ENCODE measurements at places on chromosomes 6 and 20.

- no peak for DNase-seq
These were observed 375.0 kb upstream of the SLC35B3 start for GRCh38 chr6:8810325-8810724.

DNA sequence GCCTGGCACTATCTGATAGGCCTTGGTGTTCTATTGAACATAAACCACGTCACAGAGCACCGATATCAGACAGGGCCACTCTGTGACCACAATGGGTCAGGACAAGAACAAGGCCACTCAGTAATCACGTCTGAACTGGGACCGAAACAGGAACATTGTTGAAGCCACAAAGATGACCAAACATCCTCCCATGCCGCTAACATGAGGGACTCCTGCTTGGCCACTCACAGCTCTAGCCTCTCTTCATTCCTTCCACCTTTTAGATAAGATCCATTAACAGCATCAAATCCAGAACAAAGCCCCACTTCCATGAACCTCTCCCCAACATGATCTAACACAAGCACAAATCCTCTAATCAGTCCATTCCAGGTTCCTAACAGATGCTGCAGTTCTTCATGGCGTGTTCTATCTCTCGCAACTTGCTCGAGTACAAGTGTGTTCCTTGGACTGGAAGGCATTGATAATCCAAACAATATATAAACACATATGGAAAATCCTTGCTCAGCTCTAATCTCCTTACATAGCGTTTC is 7.4 kb downstream of the SIRT5 start:
- DNase-seq: no peak

DNA sequence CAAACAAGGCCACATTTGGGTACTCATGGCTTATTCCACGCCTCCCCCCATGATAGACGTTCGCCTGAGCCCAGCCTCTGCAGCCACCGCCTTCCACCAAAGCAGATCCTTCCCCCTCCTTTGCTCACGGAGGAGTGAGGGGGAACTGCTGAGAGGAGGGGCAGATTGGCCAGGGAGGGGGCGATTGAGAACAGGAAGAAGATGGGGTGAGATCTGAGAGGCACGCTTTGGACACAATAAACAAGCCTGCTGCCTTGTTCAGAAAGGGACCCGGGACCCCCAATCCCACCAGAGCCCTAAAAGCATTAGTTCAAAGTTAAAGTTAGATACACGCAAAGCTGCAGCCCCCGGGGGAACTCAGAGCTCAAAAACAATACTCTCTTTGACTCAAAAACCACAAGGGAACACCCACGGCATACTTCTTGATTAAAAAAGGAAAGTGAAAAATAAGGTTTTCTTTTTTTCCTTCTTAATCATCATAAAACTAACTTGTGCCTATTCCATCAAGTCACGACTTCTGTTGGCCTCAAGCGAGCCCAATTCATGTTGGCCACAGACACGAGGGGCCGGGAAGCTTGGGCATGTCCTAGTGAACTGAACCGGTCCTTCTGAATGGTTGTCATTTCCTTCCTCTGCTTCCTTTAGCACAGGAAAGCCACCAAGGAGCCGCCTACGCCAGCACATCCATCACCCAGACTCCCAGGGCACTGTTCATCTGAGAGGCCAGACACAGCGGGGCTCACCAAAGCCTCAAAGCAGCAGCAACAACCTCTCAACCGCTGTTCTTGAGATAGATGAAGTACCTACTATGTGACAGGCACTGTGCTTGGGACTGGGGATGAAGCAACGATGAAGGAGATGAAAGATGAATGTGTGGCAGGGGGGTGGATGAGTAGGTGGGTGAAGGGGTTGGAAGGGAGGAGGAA is 44.7 kb downstream of the NFATC2 start:
- peak; percentile 66 for DNase-seq

- DNase-seq: no peak
These were observed 57.1 kb downstream of the YTHDF1 start for GRCh38 chr20:63158845-63159244.

DNA sequence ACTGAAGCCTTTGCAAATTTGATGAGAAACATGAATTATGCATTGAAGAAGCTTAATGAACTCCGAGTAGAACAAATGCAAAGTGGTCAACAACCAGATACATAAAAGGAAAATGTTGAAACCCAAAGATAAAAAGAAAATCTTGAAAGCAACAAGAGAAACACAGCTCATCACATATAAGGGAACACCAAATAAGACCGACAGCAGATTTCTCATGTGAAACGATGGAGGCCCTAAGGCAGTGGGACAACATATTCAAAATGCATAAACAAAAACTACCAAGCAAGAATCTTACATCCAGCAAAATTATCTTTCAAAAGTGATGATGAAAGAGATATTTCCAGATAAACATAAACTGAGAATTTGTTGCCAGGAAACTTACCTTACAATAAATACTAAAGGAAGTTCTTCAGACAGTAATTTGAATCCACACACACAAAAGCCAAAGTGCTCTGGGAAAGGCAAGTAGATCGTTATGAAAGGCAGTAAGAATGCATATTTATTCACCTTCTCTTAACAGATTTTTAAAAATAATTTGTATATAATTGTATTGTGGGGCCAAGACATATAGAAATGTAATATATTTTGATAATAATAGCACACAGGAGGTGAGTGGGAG is 22.5 kb downstream of the SLC52A3 start:
- no peak for DNase-seq

DNA sequence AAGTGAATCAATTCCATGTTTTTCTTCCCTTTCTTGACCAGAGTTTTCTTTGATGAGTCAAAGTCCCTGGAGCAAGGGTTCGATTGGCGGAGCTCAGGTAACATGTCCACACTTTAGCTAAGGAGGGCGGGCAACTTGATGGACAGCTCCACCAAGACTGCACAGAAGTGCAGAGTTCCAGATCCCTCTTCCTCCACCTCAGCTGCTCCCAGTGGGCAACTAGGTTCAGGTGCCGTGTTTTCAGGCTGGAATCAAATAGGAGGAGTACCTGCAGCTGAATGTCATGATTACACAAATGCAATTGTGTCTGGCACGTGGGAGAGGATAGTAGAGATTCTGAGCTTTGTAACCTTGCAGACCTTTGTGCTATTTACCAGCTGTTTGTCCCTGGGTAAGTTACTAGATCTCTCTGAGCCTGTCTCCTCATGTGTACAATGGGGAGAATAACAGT is 1.9 kb upstream of the ELMO2 start:
- DNase-seq: no peak

DNA sequence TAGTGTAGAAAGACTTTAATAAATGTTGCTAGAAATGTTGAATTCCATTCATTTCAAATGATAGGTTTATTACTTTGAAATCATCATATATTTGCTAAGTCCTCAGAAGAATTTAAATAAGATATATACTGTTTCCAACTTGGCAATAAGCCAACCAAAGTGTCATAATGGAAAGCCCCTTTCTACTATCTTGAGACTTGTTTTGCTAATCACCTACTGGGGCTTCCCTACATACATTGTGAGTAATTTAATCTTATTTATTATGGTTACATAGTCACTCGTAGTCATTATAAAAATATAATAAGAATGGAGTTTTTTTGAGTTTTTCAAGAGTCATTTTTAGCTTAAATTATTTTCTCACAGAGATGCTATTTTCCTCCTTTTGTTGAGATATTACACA is 20.7 kb downstream of the COL19A1 start:
- no peak for DNase-seq

- no peak for DNase-seq
These were observed 261.9 kb upstream of the MOCS1 start for GRCh38 chr6:40196135-40196518.

DNA sequence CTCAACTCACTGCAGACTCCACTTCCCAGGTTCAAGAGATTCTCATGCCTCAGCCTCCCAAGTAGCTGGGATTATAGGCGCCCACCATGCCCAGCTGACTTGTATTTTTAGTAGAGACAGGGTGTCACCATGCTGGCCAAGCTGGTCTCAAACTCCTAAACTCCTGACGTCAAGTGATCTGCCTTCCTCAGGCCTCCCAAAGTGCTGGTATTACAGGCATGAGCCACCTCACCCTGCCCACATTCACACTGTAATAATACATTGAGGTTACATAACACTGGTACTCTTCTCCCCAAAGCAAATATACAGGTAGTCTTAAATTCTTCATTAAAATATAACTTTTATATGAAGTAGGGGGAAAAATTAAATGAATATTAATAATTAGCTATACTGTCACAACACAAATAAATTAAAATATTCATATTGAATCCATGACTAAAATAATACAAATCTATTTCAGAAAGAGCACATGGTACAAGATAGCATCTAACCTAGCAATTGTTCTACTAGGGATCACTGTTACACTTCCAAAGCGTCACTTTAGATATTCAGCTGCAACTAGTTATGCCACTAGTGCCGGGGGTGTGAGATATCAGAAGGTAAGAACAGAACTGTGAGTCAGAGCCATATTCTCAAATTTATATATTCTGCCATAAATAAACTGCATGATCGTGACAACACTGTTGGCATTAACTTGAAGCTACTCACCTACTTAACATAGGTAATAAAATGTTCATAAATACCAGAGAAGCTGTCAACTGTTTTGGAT is 169.1 kb upstream of the SHLD1 start:
- DNase-seq: no peak

DNA sequence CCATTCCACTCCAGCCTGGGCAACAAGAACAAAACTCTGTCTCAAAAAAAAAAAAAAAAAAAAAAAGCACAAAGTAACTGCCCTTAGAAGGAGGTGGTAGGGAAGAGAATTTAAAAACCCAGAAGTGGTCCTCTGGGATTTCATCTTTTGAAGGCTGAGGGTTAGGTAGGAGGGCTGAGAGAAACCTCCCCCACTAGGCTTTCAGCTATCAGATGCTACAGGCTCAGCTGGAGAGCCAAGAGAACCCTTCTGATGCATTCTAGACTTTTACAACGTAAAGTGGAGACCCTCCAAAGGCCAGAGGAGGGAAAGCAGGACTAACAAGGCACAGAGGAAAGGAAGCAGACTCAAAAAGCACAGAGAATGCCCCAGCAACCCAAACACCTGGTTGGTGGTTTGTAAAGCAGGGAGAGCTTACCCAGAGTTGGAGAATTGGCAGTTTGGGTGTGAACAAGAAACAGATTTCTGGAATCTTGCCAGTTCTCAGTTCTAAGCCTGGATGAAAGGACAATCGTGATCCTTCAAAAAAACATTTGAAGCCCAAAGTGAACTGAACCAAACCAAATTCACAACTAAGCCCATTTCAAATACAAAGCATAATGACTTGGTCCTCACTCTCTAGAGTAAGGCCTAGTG is 23.2 kb upstream of the SPAG4 start:
- no peak for DNase-seq

GRCh38 chr20:31706607-31707257 is 15.9 kb downstream of the BCL2L1 start:
- no peak for DNase-seq

DNA sequence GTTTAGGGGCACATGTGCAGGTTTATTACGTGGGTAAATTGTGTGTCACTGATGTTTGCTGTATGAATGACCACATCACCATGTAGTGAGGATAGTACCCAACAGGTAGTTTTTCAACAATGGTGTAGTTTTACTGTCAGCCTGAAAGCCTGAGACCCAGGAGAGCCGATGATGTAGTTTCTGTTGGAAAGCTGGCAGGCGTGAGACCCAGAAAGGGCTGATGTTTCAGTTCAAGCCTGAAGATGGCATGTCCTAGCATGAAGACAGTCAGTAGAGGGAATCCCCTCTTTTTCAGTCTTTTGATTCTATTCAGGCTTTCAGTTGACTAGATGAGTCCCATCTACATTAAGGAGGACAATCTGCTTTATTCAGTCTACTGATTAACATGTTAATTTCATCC is 96.7 kb downstream of the KLHL32 start:
- DNase-seq: no peak

DNA sequence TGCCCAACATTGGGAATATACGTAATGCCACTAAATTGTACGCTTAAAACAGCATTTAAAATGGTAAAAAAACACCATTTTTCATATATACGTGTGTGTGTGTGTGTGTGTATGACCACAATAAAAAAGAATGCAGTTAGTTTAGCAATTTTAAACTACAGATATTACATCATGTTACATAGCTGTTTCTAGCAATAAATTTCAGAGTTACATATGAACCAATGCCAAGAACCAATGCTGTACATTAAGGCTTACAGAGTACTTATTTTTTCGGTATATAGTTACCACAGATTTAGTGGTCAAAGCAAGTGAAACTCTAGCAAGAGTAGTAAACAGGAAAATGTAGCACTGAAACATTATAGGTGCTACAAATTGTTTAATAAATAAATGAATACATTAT is 119.3 kb downstream of the PDE10A start:
- no peak for DNase-seq

DNA sequence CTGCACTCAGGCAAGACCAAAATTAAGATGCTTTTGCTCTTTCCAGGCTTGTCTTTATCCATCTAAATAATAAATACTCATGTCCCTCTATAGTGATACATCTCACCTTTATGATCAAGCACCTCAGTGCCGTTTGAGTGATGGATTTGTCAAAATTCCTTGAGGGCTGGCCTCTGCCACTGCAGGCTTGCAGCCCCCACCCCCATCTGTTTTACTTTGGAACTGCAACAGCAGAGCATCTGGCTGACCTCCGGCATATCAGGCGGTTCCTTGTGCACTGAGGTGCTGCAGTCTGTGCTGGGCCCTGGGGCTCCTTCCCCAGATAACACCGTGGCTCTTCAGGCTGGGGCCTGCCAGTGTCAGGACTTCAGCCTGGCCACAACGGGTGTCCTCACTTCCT is 386.9 kb downstream of the CDH26 start:
- DNase-seq: no peak

GRCh38 chr20:33217052-33217451 is at the start of gene BPIFA3:
Gene BPIFA3, plus strand, starts transcription at chr20:33217352. Its CDS starts 185 bp downstream, at chr20:33217537.
- DNase-seq: no peak

- DNase-seq: no peak
These were observed 5.7 kb downstream of the GTSF1L start for GRCh38 chr20:43721097-43721428.

- no peak for DNase-seq
These were observed 311.7 kb upstream of the PLCB4 start for GRCh38 chr20:8757146-8757545.

Data from T-helper 2 cell treated with Interferon-gamma antibody and Interleukin-4, amounts not matched to agents 5 μg/mL and 100 μg/mL, for 36 hours (primary cell).